ENCODE measurements at places on chromosomes 4 and X.

DNA sequence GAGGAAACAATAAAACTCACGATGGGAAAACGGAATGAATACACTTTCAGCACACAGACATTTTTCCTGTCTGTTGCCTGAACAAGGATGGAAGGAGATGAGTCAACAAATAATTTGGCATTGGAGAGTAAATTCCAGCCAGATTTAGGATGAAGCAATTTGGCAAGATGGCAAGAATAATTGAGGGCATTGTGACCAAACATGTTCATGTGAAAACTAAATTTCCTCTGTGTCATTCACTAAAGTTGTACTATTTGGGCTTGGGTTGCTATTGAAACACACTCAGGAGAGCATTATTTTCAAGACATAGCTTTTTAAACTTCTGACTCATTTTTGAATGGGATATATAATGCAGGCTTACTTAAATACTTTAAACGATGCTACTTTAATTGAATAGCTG lies 1614.4 kb downstream of the PCDH19 start:
- peak; percentile 11 for DNase-seq

- DNase-seq = no peak
Measured at GRCh38 chrX:39508300-39508692, 589.5 kb downstream of the BCOR start.

GRCh38 chr4:104524591-104524990 lies 29.9 kb upstream of the CXXC4 start:
- peak; percentile 33 for DNase-seq

- DNase-seq = no peak
Measured at GRCh38 chr4:2347190-2347589, 71.3 kb downstream of the ZFYVE28 start.

DNA sequence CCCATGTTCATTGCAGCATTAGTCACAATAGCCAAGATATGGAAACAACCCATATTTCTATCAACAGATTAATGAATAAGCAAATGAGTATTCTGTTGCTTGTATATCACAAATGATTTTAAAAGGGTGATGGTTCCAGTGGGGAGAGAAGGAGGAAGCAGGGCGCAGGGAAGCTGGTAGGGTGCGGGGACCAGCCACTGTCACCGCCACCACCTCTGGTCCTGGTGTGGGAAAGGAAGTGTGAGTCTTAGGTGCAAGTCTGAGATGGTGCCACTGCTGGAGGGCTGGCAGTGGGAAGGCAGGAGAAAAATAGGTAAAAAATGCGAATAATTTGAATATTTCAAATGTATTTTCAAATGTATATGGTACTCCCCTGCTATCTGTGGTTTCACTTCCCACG lies 286.8 kb upstream of the DDX53 start:
- DNase-seq = no peak

GRCh38 chrX:46686003-46686645 lies 72.8 kb downstream of the SLC9A7 start:
- peak; percentile 42 for DNase-seq

DNA sequence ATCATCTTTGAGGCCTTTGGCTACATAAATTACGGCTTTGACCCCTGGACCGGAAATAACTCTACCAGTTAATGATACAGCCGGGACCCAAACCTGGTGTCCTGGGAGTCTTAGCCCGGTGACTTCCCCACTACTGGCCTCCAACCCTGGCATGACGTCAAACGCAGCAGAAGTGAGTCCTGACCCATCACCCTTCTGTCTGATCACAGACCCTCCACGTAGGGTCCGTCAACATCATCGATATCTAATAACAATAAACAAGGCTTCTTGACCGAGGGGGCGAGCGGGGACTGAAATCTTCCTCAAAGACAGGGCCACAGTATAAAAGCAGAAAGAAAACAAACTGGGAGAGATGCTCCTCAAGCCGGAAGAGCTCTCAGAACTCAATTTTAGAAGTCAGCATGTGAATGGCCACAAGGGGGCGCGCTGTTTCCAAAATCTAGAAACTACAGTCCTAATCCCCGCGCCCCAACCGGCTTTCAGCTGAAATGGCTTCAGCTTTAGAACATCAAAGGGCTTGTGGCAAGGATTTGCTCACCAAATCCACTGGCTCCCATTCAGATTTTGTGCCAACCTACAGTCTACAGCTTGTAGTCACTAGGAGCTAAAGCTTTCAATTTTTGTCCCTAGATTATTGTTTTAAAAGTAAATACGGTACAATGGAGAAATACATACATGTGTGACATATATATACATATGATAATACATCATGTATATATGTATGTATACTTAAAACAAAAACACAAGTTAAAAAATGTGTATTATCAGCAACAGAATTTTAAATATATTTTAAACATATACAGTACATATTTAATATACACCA lies 46.4 kb upstream of the ENPP6 start:
- DNase-seq = peak; percentile 91

DNA sequence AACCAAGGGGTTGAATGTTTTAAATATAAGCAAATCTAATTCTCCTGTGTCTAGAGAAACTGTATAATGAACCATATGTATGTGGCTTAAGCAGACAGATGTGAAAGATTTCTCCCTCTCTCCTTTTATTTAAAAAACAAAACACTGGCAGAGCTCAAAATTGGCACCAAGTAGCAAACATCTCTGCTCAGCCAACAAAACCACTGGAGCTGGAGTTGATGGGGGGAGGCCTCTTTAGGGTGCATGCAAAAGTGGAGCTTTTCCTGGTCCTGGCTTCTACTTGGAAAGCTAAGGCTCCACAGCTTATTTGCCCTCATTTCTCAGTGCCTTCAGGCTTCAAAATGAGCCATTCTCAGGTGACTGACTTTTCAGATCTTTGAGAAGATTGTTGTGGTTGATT lies 95.6 kb downstream of the REPS2 start:
- DNase-seq = no peak

DNA sequence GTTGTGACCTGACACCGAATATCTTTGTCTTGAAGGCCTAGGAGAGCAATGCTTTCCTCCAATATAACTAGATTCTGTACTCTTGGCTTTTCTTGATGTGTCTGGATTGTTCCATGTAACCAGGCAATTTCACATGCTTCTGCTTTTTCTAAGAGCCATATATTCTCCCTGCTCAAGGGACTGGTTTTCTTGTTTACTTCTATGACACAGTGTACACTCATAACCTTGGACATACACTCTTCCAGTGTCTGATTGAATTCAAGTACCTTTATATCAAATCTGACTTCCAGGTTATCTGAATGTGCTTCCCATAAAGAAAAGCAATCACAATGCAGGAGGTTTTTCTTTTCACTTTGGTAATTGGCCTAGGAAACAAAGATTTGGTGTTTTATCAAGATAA lies 17.4 kb upstream of the EIF4E start:
- peak; percentile 35 for DNase-seq

DNA sequence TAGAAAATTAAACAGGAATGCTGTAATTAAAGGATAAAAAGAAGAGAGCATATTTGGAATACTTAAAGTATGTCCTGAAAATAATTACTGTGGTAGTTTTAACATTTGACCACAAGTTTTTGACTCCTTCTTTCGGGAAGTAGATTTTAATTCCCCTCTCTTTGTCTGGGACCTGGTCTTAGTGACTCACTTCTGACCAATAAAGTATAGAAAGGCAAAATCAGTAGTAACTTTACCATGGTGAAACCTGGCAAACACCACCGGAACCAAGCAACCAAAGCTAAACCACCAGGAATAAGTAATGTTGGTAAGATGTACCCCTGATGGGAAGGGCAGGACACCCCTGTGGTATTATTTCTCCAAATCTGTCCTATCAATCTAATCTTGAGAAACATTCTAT lies 314.8 kb downstream of the PDHA2 start:
- no peak for DNase-seq

DNA sequence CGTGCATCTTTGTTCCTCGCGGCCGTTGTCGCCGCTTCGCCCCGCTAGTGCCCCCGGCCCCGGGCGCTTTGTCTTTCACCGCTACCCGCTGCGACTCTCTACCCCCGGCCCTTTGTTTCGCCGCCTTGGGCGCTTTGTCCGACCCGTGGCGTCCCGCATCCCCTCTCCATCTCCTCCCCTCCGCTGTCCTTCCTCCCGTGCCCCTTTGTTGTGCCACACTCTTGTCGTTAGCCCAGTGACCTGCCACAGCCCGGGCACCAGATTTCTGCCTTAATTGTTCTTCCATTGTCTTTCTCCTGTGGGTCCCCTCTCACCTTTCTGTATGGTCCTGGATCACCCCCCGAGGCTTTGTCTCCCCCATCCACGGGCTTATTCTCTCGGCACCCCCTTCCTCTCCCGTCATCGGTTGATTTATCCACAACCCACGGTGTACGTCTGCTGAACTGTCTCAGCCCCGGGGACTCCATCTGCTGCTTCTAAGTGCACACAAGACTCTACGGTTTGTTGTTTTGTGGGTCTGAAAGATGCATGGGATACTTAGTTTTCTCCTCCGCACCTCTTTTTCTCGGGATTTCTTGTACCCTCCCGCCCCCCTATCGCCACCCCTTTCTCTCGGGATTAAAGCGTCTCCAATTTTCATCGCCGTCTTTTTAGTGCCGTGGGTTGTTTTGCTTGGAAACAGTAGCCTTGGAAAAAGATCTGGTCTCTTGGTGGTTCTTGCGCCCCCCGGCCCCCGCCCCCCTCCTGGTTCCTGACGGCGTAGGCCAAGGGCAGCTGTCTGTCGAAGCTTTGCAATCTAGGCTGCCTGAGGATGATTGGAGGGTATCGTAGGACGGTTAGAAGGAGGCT lies 783 bp downstream of the RBPJ start:
- DNase-seq = no peak

- DNase-seq = no peak
Measured at GRCh38 chr4:58732973-58733372, 1622.8 kb upstream of the IGFBP7 start.

- DNase-seq = no peak
Measured at GRCh38 chrX:115912372-115912897, 258.1 kb upstream of the AGTR2 start.

GRCh38 chr4:4504783-4505182 lies 37.1 kb downstream of the STX18 start:
- no peak for DNase-seq

GRCh38 chrX:154305541-154306205 lies 10.1 kb downstream of the TKTL1 start:
- DNase-seq = no peak

DNA sequence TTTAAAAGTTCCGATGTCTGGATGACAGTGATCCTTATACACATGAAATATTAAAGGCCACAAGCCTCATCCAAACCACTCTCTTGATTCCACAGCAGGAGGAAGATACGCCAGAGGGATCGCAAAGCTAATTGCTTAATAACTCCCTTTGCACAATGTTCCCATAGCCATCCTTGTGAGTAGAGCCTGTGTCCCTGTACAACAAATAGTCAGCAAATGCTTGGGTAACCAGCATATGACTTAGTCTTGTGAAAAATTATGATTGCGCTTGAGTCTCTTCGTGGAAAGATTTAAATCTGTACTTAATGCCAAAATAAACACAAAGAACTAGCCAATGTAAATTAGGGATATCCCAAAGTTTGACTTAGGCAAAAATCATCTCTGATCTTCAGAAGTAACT lies 31.5 kb downstream of the SLC9A7 start:
- DNase-seq = no peak

DNA sequence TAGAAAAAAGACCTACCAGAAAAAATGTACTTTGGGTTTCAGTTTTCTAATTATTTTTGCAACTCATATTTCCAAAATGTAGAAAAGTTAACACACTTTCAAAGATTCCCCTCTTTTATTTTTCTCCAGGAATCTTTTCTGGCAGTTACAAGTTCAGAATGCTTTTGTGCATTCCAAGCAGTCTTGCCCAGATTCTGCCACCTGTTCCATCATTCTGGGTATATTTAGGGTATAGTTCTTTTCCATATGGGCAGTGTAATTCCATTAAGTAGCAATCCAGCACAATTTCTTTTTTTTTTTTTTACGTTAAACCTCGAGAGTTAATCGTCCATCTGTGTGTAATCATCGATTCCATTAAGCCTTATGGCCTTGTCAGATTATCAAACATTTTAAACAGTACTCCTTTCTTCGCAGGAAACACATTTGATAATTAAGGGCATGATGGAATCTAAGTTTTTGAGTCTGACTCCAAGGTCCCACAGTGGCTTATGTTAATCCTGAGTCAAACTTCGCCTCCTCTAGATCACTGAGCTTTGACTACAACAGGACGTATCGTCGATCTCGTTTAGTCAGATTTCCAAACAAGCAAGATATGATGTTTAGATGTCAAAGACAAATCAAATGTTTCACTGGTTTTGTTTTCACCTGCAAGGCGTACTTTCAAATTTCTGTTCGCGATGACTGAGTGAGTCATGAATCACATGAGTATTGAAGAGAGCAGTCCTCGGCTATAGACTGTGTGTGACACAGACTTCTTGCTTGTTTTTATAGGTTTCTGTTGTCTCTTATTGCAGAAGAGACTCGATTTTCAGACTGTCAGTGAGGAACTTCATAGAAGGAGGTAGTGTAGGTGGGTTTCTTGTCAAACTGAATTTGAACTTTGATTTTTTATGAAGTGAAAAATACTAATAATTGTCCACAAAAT lies 118.9 kb upstream of the GK2 start:
- DNase-seq = no peak

DNA sequence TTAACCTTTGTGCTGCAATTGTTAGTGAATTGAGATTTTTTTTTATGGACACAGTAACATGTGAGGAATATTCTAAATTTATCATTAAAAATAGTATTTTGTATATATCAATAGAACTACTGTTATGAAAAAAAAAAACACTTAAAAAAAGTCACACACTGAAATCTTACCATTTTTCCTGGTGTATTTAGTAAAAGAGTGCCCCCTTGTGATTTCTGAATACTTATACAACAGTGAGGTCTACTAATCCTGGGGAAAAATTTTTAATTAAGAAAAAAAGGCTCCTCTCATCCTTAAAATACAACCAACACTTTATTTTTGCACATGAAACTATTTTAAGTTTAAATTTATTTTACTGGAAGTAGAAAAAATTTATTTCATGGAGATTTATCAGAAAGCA lies 56.4 kb upstream of the SPOCK3 start:
- DNase-seq = peak; percentile 51

DNA sequence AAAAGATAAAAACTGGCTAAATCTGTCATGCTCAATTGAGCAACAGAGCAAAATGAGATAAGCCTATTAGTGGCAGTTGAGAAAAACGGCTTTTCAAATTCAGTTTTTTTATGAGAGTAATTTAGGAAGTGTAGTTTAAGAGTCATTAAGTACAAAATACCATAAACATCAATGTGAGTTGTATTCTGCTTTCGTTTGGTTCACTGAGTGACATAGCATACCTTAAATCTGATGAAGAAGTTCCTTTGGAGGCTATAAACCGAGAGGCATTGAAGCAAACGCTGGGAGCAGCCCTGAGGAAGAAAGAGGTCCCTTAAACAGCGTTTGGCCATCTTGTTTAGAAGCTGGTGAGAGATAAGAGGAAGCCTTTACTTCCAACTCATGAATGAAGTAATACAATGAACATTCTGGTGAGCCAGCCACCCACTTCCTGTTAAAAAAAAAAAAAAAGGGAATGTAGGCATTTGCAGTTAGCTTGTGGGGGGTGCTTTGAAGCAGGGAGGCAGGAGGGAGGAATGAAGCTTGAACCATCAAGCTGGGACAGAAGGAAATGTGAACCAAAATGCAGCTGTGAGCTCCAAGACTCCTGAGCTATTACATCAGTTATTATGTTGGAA lies 132.3 kb downstream of the ZNF330 start:
- DNase-seq = peak; percentile 26
